ENCODE measurements at places on chromosomes 2 and 18.

GRCh38 chr2:47389692-47390091 lies 13.3 kb upstream of the MSH2 start:
- DNase-seq, result no peak

DNA sequence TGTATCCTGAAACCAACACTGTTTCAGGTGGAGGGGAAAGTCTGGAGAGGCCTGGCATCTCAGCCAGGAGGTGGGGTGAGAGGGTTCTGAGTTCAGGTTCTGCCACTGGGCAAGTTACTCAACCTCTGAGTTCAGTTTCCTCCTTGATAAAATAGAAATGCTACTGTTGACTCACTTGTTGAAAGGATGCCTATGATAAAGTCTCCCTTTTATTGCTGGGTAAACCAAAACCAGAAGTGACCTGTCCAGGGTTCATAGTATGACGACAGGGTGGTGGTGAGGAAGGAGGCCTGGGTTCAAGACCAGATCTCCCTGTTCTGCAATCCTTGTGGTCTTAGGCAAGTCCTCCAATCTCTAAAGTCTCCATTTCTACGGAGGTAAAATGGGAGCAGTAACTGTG lies 232.7 kb downstream of the PRKCE start:
- no peak for DNase-seq

DNA sequence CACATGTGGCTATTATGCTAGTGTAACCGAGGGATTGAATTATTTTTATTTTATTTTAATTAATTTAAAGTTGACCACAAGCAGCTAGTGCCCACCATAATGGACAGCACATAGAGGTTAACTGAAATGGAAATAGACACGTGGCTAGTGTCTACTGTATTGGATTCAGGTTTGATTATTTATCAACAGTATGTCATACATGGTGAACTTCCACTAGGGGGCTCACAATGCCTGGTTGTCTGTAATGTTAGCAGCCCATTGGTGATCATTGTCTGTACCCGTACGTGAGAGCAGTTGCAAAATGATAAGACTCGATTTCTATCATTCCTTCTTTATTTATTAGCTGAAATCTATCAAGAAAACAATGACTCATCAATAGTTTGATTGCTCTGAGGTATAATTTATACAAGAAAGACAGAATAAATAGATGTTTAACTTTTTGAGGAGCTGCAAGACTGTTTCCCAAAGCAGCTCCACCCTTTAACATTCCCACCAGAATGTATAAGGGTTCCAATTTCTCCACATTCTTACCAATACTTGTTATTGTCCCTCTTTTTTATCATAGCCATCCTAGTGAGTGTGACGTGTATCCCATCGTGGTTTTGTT lies 76.5 kb downstream of the CYBRD1 start:
- peak; percentile 74 for DNase-seq

DNA sequence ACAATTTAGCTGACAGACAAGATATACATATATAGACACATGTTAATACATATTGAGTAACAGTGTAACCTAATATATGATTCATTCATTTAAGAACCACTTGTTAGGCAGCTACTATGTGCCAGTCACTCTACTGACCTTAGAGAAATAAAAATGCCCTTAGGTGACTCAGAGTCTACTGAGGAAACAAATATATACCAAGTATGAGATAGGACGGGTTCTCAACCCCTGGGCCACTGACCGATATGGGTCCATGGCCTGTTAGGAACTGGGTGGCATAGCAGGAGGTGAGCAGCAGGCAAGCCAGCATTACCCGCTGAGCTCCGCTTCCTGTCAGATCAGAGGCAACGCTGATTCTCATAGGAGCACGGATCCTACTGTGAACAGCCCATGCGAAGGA lies 14.8 kb downstream of the STRN start:
- no peak for DNase-seq

DNA sequence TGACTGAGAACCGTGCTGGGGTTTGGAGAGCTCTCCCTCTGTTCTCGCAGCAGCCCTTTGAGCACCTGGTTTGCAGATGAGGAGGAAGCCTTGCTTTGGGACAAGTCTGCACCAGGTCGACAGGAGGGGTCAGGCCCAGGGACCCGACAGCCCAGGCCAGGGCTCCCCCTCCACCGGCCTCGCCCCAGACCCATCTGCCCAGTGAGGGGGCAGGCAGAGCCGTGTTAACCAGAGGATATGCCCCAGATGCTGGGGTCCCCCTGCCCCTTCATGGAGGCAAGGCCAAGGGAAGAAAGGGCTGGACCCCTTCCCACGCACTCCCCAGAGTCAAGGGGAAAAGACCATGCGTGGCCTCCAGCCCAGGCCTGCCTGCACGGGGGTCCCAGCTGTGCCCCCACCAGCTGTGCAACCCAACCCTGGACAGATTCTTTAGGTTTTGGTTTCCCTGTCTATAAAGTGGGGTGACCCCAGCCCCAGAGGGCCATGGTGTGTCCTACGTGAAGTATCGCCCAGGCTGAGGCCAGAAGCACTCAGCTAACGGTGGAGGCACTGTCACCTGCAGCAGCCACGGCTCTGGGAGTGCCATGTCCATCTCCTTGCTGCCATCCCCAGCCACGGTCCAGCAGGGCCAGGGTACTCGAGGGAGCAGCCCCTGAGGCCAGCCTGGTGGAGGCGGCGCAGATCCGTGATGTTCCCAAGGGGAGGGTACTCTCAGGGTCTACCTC lies 4.8 kb upstream of the SNED1 start:
- DNase-seq, result no peak

DNA sequence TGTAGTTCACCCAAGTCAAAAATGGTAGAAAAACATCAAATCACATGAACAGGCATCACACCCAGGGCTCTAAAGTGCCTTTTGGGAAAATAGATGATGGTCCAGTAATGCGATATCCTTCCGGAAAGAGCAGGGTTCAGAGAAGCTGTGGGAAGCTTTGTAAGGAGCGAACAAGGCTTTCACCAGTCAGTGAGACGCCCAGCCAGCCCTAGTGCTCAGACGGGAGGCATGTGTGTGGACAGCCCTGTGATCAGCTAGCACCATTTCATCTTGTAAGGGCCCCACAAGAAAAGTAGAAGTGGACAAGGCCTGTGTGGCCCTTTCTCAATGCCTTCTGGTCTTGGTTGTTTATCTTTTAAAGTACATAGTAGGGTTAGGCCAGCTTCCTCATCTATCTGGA lies 76.1 kb downstream of the SMIM21 start:
- DNase-seq, result no peak

- no peak for DNase-seq
Measured at GRCh38 chr2:46811379-46812310, 104.0 kb downstream of the MCFD2 start.

DNA sequence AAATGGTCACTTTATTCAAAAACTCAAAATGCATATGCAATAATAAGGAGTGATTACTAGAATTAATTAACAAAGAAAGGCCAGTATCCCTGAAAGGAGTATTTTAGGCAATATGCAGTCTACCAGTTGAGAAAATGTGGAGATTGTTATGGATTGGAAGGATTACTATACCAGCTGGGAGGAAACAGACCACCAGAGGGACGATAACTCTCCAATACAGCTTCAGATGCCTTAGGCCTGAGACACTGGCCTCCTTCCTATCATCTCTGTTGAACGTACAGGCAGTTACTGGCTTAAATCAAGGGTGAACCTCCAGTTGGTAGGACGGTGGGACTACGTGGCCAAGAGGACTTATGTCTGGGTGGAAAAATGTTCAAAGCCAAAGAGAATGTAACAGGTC lies 336.4 kb upstream of the EPHA4 start:
- DNase-seq, result no peak

DNA sequence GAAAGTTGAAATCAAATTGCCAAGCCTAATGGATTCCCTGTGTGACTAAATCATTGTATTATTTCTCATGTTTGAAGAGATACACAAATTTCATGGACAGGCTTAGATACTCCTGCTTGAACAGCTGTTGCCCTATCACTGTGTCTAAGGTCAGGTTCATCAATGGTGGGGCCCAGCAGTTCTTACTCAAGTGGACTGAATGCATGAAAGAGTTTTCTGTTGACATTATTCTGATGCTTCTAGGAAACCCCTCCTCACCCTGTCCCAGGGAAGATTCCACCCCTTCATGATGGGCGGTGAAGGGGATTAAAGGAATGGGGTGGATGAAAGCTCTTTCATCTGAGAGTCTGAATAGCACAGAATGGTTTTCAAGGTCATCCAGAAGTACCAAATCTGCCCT lies 148.8 kb downstream of the INO80D start:
- DNase-seq, result no peak

DNA sequence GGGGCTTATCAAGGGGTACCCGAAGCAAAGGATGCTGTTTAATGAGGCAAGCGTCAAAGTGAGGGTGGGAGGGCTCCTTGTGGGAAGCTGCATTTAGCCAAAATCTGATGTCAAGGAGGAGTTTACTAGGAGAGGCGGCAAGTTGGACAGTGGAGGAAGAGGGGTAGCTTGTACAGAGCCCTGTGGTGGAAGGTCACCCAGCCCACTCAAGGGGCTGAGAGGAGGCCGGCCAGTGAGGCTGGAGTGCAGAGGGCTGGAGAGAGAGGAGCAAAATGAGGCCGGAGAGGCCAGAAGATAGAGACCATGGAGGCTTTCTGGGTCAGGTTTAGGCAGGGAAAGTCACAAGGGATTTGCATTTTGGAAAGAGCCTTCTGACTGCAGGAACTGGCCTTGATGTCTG lies 49.5 kb downstream of the ASB1 start:
- DNase-seq, result no peak
